A549 treated with AZD2906 at 1 μM for 4 hours (cell line): ENCODE measurements at places on chromosomes 1 and 21. TPM values are rescaled to one million over a fixed set of nuclear protein-coding genes. Genes with fewer than 3 reads are reported as not detected.

COL18A1 gene
- 136 to 168 TPM (median 156 TPM) in 5 replicates for total RNA-seq

PPM1J gene
- total RNA-seq, result 0.79 to 1.0 TPM (median 0.90 TPM) in 5 replicates

GRIK1 gene
- total RNA-seq, result not detected in 5 replicates

PDE4DIP gene
- 5.4 to 6.6 TPM (median 6.2 TPM) in 5 replicates for total RNA-seq

CFHR3 gene
- total RNA-seq, result 0.15 to 0.18 TPM (median 0.17 TPM) in 4 of 5 replicates, not detected in the other
